NCI-H1105 treated with DMSO at 0.1 percent for 48 hours (cell line): ENCODE measurements at places on chromosomes 16 and 17.

DNA sequence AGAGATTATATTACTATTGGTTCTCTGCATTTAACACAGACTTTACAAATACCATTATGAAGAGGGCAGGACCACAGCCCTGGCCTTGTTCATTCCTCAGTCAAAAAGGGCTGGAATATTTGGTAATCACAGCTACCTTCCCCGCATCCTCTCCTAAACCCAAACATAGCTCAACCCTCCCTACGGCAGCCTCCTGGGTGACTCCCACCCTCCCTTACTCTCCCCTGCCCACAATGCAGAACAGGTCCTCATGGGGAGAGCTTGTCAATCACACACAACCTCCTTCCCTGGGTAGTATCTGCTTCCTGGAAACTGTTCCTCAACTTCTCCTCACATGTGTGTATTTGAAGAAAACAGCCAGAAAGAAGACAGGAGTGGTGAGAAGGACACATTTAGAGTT, 224.2 kb downstream of the C16orf78 start:
- no peak for DNase-seq

GRCh38 chr17:49337884-49338283, 24.2 kb downstream of the ZNF652 start:
- no peak for DNase-seq

DNA sequence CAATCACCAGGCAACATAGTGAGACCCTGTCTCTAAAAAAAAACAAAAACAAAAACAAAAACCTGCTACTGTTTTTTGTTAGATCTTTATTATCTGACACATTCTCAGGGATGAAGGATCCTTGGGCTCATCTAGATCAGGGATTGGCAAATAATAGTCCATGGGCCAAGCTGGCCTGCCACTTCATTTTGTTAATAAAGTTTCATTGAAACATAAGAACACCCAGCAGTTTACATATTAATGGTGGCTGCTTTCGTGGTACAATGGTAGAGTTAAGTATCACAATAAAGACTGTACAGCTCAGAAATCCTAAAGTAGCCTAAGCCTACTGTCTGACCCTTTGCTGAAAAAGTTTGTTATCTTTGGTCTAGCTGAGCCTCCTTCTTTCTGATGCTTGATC, 32.9 kb upstream of the CLEC18A start:
- DNase-seq = no peak

GRCh38 chr16:70687671-70688245, 1.9 kb upstream of the MTSS2 start:
- DNase-seq = no peak

- DNase-seq = no peak
These were observed 1.8 kb downstream of the USP7 start for GRCh38 chr16:8961811-8962390.

DNA sequence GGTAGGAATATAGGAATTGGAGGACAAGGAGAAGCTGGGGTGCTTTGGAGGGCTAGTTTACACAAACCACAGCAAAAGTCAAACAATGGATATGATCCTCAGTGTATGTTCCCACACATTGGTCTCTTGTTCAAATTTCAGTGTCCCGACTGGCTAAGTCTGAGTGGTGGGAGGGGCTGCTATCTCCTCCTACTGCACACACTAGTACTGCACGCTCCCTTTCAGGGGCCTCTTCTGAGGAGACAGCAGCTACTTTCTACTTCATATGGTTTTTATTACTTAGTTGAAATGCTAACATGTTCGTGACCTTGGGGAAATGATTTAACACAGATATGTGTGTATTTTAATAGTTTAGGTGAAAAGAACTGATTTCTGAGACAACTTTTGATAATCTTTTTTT, 18.8 kb upstream of the KRT10 start:
- no peak for DNase-seq

GRCh38 chr16:88030498-88030897, 79.3 kb downstream of the BANP start:
- DNase-seq = no peak

- no peak for DNase-seq
These were observed 43.8 kb downstream of the COPRS start for GRCh38 chr17:31815212-31815730.

- DNase-seq = peak; percentile 74
These were observed 98.2 kb upstream of the WSCD1 start for GRCh38 chr17:5971969-5972368.

- no peak for DNase-seq
These were observed 30.0 kb upstream of the KDM6B start for GRCh38 chr17:7803981-7804380.

GRCh38 chr17:78135858-78136500, 5.4 kb downstream of the TMC8 start:
- no peak for DNase-seq

GRCh38 chr17:78689029-78689428, 93.0 kb downstream of the CYTH1 start:
- DNase-seq = no peak

GRCh38 chr16:12573730-12574383, 229.8 kb downstream of the CPPED1 start:
- peak; percentile 18 for DNase-seq

- DNase-seq = no peak
These were observed 1.3 kb downstream of the ARMC5 start for GRCh38 chr16:31460582-31461002.

- no peak for DNase-seq
These were observed 17.9 kb upstream of the NSMCE1 start for GRCh38 chr16:27286451-27286850.

DNA sequence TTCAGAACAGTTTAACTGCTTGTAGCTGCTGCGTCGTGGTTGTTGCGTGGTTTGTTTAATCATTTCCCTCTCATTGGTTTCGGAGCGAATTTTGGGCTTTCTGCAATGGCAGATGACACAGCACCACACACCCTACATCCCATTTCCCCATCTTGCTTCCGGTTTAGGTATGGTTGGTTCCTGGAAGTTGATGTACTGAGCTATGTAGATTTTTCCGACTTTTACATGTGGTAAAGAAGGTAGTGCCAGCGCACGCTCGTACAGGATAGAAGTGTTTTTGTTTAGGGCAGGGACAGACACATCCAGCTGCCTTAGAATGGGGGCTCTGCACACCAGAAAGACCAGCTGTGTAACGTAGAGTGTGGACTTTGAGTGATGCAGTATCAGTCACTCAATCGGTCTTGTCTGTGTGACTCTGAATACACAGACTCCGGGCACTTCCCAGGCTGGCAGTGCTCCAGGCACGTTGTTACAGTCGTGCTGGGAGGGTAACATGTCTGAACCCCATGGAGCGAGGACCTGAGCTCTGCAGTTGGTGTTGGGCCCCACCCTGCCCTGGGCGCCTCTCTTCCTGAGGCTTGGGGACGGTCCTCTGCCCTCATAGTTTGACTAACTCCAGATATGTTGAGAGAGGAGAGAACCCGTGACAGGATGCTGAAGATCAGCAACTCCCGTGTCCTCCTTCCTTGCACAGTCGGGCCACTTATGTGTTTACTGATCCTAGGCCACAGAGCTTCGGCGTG, 172.0 kb upstream of the CHMP6 start:
- DNase-seq = no peak

- no peak for DNase-seq
These were observed 48.4 kb downstream of the NOG start for GRCh38 chr17:56641894-56642293.

- no peak for DNase-seq
These were observed 219.3 kb upstream of the GSE1 start for GRCh38 chr16:85393674-85394451.

DNA sequence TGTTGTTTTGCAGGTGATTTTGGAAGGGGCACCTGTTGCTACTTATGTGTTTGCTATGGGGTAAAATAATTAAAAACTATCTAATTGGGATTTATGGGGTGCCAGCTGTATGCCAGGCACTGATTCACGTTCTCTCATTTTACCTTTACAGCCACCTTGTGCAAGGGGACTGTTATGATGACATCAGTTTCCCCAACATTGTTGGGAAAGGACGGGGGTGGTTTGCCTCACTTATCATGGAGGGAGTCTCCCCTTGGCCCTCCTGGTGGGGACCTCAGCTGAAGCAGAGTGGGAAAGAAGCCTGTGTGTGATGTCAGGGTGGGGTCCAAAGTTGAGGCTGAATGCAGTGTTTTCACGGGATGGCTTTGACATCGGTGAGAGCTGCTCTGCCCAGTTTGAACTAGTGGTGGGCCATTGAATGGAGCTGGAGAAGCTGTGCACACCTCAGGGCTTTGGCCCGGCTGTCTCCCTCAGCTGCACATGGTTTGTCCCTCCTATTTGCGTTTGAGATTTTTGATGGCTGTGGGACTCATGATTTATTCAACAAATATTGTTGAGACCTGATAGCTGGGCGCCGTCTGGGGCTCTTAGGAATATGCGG, 36.1 kb downstream of the CMIP start:
- DNase-seq = no peak
